ENCODE measurements at places on chromosomes 12 and 14. TPM values are rescaled to one million over a fixed set of nuclear protein-coding genes. Genes with fewer than 3 reads are reported as not detected.

Gene IKZF4
- total RNA-seq, result 7.0 TPM

Gene STON2
- total RNA-seq, result 12.0 TPM

Gene SLC38A1
- 136 TPM for total RNA-seq

Gene TSPAN19
- 0.27 TPM for total RNA-seq

Gene COX8C
- total RNA-seq, result 0.94 TPM

Gene BATF
- total RNA-seq, result 0.62 TPM

- no peak for DNase-seq
These were observed 162.7 kb downstream of the EGLN3 start for GRCh38 chr14:33788161-33788560.

GRCh38 chr12:67082221-67082620 is 186.9 kb upstream of the CAND1 start:
- DNase-seq, result no peak

DNA sequence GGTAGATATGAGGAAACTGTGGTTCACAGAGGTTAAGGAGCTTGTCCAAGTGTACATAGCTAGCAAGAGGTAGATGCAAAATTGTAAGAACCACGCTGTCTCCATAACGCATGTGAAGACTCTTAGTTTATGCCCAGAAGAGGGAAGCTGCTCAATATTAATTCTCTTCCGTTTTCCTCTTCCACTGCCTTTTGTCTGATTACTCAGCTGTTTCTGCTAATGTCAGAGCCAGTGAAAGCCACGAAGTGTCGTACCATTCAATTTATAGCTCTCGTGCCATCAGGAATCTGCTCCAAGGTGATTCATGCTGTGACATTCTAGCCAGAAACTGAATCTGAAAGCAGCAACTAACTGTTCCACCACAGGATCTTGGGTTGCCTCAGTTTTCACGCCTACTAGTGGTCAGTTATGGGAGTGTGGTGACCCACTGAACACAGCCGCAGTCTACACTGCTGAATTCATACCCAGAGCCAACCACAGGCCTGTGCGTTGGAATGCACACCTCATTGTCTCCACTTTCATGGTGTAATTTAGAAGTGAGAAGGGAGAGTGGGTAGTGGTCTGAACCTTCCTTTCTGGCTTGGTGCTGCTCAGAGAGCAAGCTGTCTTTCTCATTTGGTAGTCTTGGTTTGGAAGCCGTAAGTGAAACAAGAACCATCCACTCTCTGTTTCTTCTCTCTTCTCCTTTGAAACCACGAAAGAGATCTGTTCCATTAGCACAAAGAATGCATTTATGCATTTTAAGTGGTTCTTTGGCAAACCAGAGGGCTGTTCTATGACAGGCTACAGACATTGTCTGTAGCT is 74.2 kb upstream of the NAP1L1 start:
- no peak for DNase-seq

- no peak for DNase-seq
These were observed 82.4 kb downstream of the ITPK1 start for GRCh38 chr14:93033084-93033982.
